Stimulated activated CD8-positive, alpha-beta memory T cell treated with anti-CD3 and anti-CD28 coated beads, Interleukin-7, amount 100 ng/mL, for 24 hours (primary cell): ENCODE measurements at places on chromosomes 4 and X.

GRCh38 chr4:15132739-15133138 is 130.5 kb downstream of the CPEB2 start:
- DNase-seq: no peak

DNA sequence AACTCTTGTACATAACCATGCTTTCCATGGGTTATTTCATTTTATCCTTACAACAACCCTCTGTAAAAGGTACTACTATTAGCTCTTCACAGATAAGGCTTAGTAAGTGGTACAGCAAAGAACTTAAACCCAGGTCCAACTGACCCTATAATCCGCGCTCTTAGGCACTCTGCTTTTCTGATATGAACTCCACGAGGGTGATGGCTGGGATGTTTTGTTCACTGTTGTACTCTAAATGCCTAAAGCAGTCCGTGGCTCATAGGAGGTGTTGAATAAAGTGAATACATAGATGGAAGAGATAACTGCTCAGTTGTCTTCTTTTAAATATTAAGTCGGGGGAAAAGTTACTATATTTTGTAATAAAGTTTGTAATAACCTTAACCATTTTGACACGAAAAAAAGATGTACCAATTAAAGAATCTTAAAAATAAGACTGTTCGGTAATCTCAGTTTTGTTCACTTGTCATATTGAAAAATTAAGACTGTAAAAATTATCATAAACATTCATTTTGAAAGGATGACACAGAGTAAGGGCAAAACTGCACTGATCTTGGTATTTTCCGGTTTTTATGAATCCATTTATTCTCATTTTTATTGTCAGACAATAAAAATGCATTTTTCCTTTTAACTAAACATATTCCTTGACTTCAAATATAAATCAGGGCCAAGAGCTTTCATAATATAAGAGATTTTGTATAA is 166.5 kb downstream of the FBXW7 start:
- DNase-seq: no peak

GRCh38 chr4:154024097-154024694 is 235.3 kb upstream of the SFRP2 start:
- DNase-seq: no peak

GRCh38 chrX:123222920-123223319 is 38.8 kb downstream of the GRIA3 start:
- no peak for DNase-seq

DNA sequence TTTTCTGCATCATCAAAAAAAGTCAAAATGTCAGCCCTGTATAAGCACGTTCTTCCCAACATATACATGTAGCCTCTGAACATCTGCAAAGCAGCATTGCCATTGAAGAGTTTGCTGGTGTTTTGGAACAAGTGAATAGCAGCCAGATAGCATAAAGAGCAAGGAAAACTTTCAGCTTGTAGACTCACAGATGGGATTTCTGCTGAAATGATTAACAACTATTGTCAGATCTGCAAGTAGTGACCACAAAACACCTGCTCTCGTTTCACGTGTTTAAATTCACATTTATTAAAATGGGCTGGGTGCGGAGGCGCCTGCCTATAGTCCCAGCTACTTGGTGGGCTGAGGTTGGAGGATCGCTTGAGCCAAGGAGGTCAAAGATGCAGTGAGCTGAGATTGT is 123.7 kb downstream of the SPRY1 start:
- no peak for DNase-seq

DNA sequence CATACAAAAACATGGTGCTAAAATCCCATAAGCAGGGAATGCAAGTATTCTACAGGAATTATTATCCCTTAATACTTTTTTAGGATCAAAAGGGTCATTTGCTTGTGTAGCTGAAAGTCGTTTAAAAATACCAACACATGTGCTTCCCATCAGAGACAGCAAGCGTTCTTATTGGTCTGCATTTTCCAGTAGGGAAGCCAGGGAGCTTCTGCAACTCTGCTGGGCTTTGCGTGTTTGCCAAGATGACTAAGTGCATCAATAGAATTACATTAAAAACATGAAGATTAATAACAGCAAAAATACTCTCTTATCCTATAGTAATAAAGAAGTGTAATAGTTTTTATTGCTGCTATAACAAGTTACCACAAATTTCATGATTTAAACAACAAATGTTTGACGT is 111.2 kb downstream of the QDPR start:
- no peak for DNase-seq

- no peak for DNase-seq
Observed at GRCh38 chrX:122187069-122187713, 996.9 kb upstream of the GRIA3 start.

GRCh38 chr4:112637552-112637866 is 566 bp downstream of the LARP7 start:
- no peak for DNase-seq

DNA sequence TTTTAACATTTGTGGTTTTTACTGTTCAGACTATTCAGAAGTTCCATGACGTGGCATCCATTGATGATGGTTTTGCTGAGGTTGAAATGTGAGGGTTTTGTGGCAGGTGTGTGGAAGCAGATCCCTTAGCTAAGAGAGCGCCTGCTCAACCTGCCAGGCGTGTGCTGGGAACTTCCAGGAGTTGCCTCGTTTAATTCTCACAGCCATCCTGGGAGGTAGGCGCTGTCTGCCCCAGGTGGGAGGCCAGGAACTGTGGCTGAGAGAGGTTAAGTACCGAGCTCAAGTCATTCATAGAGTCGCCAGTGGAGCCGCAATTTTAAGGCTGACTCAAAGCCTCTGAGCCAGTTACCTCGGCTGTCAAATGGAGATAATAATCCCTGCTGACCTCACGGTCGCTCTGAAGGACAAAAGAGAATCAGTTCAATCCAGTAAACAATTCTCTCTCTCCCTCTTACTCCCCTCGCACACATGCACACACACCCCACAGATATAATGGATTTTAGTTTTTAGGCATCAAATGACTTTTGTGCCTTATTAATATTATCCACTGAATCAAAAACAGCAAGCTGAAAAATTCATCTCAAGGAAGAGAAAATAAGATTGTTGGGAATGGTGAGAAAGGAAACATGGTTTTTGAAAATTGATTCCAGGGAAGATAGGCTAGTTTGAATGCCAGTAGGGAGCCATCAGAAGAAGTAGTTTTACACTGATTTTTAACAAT is 171.3 kb downstream of the PTTG2 start:
- DNase-seq: peak; percentile 43

GRCh38 chr4:74793757-74794381 is 454 bp downstream of the BTC start:
- no peak for DNase-seq

DNA sequence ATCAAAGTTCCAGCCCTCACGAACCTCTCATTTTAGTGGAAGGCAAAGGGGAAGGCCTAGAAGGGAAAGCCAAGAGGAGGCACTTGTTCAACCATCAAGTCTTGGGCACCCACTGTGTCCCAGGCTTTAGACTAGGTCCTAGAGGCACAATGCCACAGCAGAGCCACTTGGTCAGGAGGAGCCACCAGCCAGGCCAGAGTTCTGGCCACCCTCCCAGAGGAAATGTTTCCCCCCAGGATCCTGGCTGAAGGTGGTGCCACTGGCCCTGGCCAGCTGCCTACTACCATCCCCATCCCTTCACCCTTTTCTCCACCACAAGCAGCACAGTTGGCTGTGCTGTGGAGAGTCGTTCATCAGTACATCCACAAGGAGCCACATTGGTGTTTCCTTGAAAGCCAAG is 34.3 kb upstream of the XPNPEP2 start:
- DNase-seq: no peak

DNA sequence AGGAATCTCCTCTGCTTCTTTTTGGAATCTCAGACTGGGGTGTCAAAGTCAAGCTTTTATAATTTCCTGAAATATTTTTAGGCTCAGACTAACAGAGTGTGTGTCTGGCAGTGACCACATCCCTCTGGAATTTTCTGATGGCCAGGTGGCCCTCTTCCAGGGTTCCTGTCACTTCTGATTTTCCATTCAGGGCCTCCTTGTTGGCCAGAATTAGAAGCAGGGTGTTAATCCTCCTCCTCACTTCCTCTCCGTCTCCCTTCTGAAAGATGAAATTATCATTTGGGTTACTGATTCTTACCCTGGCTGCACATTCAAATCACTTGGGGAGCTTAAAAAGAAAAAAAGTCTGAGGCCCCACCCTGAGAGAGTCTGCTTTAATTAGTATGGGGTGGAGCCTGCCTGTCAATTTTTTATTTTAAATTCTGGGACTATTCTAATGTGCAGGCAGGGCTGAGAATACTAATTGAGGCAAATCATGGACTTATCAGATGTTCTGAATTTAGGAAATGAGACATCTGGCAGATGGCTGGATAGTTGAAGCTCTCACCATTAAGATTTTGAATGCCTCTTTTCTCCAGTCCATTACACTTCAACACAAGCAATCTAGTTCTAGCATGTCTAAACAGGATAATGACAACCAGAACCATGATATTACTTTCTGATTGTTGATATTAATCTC is 43.2 kb downstream of the HAND2 start:
- DNase-seq: no peak

DNA sequence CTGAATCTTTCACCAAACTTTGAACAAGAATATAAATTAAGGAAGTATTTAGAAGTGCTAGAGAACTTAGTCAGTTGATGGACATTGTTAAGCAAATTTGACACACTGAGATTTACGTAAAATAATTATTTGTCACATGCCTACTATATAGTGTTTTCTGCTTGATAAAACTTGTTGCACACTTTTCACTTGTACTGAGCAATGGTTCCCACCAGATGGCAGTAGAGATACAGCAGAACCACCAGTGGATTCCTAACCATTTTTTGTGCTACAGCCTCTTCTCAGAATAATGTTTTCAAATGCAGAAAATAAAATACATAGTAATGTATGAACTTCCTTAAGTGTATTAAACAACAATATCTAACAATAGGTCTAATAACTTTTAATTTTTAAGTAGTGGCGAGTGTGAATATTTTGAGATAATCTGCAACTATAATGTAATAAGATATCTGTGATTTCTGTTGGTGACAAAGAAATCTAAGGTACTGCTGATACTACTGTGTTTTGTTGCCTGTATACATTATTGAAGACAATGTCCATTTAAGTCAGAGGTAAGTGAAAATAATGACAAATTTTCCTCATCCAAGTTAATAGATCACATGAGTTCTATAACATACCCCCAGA is 81.2 kb downstream of the APOOL start:
- no peak for DNase-seq

DNA sequence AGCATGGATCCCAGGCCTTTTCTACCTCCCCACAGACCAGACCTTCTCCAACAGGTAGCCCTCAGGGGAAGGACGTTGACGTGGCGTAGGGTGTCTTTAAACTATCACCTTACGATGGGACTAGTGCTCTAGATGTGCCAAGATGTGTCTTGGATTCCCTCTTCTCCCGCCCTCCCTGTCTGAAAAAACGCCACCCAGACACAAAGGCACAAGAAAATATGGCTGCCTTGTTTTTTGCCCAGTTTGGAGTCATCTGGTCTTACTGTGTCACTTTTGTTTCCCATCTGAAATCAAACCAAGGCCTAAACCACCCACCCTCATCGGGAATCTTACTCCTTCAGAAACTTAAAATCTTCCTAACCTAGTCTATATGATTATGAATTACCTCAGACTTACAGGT is 235.4 kb downstream of the OR13H1 start:
- DNase-seq: no peak

- no peak for DNase-seq
Observed at GRCh38 chr4:1767770-1768366, 25.2 kb upstream of the FGFR3 start.

- DNase-seq: no peak
Observed at GRCh38 chrX:106278951-106279350, 110.8 kb downstream of the PWWP3B start.

GRCh38 chr4:166896254-166896653 is 338.0 kb downstream of the SPOCK3 start:
- no peak for DNase-seq

DNA sequence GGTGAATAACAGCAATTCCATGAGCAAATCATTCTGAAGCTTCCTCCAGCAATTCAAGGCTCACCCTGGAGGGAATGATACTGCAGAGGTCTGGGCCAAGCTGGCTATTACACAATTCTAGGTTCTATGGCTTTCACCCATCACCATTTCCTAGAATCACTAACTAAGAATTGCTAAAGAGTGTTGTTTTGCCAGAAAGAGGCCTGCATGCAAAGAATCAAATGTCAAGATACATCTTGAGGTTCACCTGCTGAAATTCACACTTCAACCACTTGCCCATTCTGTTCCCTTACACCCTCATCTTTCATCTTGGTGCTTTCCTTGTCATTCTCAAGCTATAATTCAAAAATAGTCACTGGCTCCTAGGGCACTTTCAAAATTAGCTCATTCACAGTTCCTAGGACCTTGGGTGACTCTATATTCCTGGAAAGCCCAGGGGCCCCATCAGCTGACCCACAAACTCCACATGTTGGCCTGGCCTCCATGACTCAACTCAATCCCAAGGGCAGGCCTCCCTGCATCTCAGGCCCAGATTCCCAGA is 7.0 kb downstream of the APBB2 start:
- DNase-seq: no peak

GRCh38 chrX:40544343-40545266 is 36.2 kb upstream of the ATP6AP2 start:
- DNase-seq: no peak

- DNase-seq: no peak
Observed at GRCh38 chr4:26583538-26583864, 383 bp upstream of the TBC1D19 start.

DNA sequence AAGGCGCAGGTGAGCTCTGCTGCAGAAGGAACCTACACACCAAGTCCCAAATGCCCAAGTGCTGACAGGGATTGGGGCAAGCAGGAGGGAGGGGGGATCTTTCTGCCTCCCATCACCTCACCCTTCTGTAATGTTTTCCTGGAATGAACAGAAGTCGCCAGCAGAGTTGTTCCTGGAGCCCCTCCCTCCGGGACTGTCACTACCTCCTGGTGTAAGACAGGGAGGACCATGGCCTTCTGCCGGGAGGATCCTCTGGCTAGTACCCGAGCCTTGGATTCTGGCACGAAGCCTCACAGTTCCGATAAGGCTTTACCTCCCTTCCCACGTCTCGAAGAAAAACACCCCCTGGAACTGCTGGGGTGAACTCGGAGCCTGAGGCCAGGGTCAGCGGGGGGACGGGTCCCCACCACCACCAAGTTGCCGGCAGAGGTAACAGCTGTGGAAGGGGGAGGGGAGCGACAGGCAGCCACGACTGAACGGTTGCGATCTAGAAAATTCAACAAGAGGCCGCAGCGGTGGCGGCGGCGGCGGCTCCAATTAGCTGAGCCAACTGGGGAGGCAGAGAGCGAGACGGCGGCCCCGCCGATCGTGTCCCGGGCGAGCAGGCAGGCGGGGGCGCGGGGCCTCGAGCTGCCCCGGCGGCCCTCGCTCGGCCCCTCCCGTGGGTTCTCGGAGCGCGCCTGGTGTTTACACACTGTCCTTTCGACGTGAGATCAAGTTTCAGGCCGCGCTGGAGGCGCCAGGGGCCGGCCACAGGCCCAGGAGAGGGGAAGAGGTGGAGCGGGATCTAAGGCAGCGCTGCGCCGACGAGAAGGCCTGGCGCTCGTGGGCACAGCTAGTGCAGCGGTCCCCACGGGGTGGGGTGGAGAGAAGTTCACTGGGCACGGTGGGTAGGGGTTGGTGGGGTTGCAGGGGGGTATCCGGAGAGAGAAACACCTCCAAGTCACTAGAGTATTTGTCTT is 53.7 kb upstream of the BCOR start:
- no peak for DNase-seq
